ENCODE measurements at places on chromosomes 13 and 19. TPM values are rescaled to one million over a fixed set of nuclear protein-coding genes. Genes with fewer than 3 reads are reported as not detected.
A peak's percentile ranks its signal among the peaks of the same experiment; 100 is the strongest.

COX6B2 gene
- 7.3 TPM for total RNA-seq

ZNF471 gene
- total RNA-seq: not detected

DNA sequence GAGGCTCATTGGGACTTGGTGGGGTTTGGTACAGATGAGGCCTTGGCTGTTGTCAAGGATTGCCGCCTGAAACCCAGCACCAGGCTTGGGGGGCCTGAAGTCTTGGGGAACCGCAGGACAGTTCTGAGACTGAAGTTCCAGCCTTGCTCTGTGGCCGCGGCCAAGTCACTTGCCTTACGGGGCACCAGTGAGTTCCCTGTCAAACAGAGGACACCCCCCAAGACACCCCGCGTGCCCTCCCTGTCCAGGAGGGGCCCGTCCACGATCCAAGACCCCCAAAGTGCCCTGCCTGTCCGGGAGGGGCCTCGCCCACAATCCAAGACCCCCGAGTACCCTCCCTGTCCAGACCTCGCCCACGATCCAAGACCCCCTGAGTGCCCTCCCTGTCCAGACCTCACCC, 2.5 kb downstream of the CDC34 start:
- peaks cover 16% of the 10 kb centered on the region for H3K4me1 ChIP-seq
- H3K36me3 ChIP-seq: peaks cover 10% of the 10 kb centered on the region
- DNase-seq: no peak

DNA sequence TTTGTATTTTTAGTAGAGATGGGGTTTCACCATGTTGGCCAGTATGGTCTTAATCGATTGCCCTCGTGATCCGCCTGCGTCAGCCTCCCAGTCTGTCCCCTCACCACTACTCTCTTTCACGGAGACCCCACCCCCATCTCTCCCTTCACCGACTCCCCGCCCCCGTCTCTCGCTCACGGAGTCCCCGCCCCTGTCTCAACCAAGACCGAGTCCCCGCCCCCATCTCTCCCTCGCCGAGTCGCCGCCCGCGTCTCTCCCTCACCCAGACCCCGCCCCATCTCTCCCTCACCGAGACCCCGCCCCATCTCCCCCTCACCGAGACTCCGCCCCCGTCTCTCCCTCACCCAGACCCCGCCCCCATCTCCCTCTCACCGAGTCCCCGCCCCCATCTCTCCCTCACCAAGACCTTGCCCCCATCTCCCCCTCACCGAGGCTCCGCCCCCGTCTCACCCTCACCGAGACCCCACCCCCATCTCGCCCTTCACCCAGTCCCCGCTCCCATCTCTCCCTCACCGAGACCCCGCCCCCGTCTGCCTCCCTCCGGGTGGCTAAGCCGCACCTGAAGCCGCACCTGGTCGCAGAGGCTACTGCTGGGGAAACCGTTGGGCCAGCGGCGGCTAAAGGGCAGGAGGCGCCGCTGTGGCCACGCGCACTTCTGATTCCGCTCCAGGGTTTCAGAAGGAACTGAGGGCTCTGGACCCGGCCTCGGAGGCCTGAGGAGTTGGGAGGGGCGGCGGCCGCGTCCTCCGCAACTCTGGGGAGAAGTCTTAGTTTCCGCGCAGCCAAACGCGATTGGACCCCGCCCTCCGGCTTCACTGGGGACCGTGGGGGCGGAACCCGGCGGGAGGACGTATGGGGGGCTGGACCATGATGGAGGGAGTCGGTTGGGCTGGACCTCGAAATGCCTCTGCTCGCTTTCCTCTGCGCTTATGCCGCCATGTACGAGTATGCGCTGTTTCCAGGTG, 17.1 kb upstream of the ZNF846 start:
- H3K4me3 ChIP-seq: peak overlapping the region; percentile 89
- H3K36me3 ChIP-seq: no peaks in the 10 kb centered on the region
- H3K27ac ChIP-seq: peak overlapping the region; percentile 99
- DNase-seq: peak; percentile 100
- peaks cover 35% of the 10 kb centered on the region for H3K4me1 ChIP-seq
- H3K27me3 ChIP-seq: no peaks in the 10 kb centered on the region

DNA sequence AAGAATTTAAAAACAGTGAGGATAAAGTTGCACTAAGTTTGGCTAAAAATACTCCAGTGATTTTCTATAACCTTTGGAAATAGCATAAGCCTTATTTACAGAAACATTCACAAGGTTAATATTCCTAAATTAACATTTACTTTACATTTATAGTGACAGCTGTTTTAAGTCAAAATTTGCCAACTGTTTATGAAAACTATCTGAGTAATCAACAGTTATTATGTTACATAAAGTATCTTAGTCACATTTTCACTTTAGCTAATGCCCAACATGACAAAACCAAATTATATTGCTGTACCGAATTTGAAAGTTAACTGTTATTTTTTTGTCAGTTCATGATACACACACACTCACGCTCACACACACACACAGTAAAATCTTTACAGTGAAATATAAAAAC, 1.2 kb downstream of the TNFRSF19 start:
- peaks cover 2% of the 10 kb centered on the region for H3K36me3 ChIP-seq
- DNase-seq: no peak
- H3K4me3 ChIP-seq: peak overlapping the region; percentile 80
- H3K4me1 ChIP-seq: peaks cover 52% of the 10 kb centered on the region
- H3K27me3 ChIP-seq: no peaks in the 10 kb centered on the region

DNA sequence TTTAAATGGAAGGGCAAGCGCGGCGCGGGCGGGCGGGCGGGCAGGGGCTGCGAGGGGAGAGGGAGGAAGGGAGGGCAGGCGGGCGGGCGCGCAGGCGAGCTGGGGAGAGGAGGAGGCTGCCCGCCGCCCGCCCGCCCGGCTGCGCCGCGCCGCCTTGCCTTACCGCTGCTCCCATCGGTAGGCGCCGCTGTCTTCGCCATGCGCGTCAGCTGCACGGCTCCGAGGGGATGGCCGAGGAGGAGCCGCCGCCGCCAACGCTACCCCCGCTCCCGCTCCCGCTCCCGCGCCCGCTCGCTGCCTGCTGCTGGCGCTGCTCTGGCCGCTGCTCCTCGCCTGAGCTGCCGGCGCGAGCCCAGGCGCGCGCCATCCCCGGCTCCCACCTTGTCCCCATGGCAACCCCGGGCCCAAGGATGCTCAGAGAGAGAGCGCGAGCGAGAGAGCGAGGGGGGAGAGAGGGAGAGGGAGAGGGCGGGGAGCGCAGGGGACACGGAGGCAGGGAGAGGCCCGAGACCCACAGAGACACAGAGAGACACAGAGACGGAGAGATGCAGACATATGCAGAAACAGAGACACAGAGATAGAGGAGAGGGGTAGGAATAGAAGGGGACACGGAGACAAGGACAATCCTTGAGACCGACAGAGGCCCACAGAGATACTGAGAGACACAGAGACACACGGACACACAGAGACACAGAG, 40.3 kb downstream of the DEDD2 start:
- peaks cover 5% of the 10 kb centered on the region for H3K4me1 ChIP-seq
- no peaks in the 10 kb centered on the region for H3K36me3 ChIP-seq
- H3K27ac ChIP-seq: no peak overlapping the region

Measured in mesothelial cell of epicardium (in vitro differentiated cells).